ENCODE measurements at places on chromosomes 13 and 19.

- no peak for DNase-seq
These were observed 260.9 kb downstream of the MTUS2 start for GRCh38 chr13:29081036-29081435.

DNA sequence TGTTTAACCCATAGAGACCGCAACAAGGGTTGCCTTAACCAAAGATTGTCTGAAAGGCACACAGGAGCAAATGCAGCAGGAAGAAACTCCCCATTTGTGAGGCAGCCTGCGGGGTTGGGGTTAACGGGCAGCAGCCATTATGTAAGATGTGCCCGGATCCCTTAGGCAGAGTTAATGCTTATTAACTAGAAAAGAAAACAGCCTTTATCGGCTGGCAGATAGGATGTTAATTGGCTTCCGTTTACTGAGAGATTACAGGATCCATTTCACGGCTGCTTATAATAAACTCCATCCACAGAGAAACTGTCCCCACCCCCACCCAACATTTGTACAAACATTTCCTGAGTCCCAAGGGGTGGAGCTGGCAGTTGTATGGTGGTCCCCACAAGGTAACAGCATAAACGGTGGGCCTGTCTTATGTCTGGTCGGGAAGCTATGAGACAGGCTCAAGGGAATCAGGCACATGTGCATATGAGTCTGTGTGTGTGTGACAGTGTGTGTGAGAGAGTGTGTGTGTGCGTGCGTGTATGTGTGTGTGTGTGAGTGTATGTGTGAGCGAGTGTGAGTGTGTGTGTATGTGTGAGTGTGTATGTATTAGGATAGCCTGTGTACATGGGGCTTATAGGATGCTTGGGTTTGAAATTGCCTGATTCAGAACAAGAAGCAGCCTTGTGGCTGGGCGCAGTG lies 10.5 kb downstream of the SLC25A42 start:
- no peak for DNase-seq

DNA sequence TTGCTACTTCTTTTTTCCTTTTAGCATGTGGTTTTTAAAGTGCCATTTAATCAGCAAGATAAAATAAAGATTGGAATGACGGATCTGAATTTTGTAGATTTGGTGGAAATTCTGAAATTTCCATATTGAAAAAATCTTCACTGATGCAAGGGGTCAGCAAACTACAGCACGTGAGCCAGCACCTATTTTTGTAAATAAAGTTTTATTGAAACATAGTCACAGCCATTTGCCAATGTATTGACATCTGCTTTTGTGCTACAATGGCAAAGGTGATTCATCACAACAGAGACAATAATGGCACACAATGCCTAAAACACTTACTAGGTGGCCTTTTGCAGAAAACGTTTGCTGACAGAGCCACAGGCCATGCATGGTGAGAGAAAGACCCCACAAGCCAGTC lies 226.4 kb downstream of the ABCC4 start:
- DNase-seq, result no peak

- DNase-seq, result no peak
These were observed 63.4 kb upstream of the KPNA3 start for GRCh38 chr13:49855930-49856329.

DNA sequence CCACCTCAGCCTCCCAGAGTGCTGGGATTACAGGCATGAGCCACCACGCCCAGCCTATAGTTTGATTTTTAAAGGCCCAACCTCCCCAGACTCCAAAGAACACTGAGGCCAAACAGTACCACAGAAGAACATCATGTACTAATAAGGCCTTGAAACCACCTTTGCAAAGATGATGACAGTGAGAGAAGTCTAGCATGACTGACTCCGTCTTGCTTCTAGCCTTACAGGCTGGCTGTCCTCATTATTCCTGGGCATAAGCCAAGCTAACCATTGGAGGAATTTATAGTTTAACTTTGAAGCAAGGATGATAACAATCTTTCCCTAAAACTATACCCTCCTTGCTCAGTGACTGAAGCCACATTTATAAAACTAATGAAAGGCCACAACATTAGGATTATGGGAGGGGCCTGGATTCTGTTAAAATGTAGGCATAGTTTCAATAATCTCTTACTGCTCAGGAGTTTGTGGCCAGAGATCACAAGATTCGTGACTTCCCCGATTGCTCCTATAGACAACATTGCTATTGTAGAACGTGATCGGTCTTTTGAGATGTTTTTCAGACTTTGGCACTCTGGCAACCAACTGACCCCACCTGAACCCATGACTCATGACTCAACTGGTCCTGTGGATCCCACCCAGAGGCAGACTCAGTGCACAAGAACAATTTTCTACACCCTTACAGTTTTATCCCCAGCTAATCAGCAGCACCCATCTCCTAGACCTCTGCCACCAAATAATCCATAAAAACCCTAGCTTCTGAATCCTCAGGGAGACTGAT lies 17.6 kb downstream of the GPR42 start:
- DNase-seq, result no peak

DNA sequence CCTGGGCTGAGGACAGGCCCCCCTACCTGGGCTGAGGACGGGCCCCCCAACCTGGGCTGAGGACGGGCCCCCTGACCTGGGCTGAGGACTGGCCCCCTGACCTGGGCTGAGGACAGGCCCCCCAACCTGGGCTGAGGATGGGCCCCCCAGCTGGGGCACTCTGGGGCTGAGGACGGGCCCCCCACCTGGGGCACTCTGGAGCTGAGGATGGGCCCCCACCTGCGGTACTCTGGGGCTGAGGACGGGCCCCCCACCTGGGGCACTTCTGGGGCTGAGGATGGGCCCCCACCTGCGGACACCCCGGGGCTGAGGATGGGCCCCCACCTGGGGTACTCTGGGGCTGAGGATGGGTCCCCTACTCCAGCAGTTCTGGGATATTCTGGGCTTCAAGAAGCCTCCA lies 65.5 kb downstream of the RASA3 start:
- DNase-seq, result no peak

- no peak for DNase-seq
These were observed 25.1 kb upstream of the C13orf46 start for GRCh38 chr13:113998781-113999617.

DNA sequence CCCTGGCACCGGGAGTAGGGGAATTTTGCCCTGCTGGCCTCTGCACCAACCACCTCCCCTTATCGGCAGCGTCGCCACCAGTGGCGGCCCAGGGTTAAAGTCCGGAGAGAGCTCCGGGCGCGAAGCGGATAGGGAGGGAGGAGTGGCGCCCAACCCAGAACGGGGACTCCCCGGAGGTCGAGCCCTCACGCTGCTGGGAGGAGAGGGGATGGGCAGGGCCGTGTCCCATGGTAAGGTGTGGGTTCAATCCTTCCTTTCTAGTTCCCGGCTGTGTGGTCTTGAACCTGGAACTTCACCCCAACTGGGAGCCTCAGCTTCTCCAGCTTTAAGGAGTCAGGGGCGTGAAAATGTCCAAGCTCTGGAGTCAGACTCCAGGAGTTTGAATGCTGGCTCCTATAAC lies 23.3 kb upstream of the BCL3 start:
- DNase-seq, result no peak

- no peak for DNase-seq
These were observed 12.4 kb upstream of the TPP2 start for GRCh38 chr13:102584434-102584833.

- DNase-seq, result no peak
These were observed 5.3 kb upstream of the TEKTIP1 start for GRCh38 chr19:3533563-3534216.

GRCh38 chr13:99281811-99282263 lies 23.7 kb upstream of the GPR18 start:
- DNase-seq, result no peak

- no peak for DNase-seq
These were observed 6.5 kb downstream of the CARS2 start for GRCh38 chr13:110699148-110700145.

DNA sequence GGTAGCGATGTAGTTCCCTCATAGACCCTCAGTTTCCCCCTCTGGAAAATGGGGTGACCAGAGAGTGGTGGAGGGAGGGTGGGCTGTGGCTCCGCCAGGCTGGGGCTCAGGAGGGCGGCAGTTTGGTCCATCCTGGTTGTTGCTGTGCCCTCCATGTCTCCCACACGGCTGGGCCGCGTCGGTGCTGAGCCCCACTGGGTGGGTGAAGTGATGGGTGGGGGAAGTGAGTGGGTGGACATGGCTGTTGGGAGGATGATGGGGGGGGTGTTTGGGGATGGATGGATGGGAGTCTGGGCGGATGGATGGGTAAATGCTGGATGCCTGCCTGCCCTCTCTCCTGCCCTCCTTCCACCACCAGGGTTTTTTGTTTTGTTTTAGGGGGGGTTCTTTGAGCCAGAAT lies 16.6 kb upstream of the EHD2 start:
- no peak for DNase-seq

GRCh38 chr19:39196860-39197562 lies at the start of gene NCCRP1:
NCCRP1 (plus strand) TSS chr19:39196964; CDS start chr19:39196983, 19 bp downstream.
- no peak for DNase-seq
